Bronchial epithelial cell (primary cell): ENCODE measurements at places on chromosomes 7 and 10. TPM values are rescaled to one million over a fixed set of nuclear protein-coding genes. Genes with fewer than 3 reads are reported as not detected.

The OPALIN gene
- total RNA-seq = not detected in 2 replicates

The KLF14 gene
- total RNA-seq = under 0.01 TPM in 1 of 2 replicates, not detected in the other

The C10orf90 gene
- total RNA-seq = not detected in 2 replicates

The LRMDA gene
- 1.6 and 3.1 TPM in 2 replicates for total RNA-seq

The MYL7 gene
- total RNA-seq = not detected in 2 replicates

The MMRN2 gene
- total RNA-seq = 3.9 and 6.1 TPM in 2 replicates

The SDK1 gene
- total RNA-seq = 0.26 and 0.51 TPM in 2 replicates

The CNNM1 gene
- under 0.01 TPM in 1 of 2 replicates, not detected in the other for total RNA-seq

The KCTD7 gene
- total RNA-seq = 3.2 and 5.0 TPM in 2 replicates

The PDAP1 gene
- total RNA-seq = 38.2 and 45.1 TPM in 2 replicates

The CCT6A gene
- 254 and 371 TPM in 2 replicates for total RNA-seq

- no peak for DNase-seq
Observed at GRCh38 chr10:65791979-65792378, 1133.9 kb upstream of the LRRTM3 start.

- DNase-seq = no peak
Observed at GRCh38 chr7:55335786-55336185, 29.4 kb upstream of the LANCL2 start.

DNA sequence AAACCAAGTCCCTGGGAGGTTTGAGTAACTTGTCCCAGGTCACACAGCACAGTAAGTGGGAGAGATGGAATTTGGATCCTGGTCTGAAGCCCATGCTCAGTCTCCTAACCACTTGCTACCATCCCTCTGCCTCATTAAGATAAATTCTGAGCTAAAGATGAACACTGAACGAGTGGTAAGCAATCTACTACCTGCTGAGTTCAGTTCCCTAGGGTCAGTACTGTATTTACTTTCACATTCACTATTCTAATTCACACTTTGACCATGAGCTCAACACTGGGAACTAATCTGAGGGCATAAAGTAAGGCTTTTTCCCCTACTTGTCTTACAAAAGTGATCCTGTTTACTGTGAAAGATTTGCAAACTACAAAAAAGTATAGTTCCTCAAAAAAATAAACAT, 2.4 kb downstream of the UROS start:
- no peak for DNase-seq

DNA sequence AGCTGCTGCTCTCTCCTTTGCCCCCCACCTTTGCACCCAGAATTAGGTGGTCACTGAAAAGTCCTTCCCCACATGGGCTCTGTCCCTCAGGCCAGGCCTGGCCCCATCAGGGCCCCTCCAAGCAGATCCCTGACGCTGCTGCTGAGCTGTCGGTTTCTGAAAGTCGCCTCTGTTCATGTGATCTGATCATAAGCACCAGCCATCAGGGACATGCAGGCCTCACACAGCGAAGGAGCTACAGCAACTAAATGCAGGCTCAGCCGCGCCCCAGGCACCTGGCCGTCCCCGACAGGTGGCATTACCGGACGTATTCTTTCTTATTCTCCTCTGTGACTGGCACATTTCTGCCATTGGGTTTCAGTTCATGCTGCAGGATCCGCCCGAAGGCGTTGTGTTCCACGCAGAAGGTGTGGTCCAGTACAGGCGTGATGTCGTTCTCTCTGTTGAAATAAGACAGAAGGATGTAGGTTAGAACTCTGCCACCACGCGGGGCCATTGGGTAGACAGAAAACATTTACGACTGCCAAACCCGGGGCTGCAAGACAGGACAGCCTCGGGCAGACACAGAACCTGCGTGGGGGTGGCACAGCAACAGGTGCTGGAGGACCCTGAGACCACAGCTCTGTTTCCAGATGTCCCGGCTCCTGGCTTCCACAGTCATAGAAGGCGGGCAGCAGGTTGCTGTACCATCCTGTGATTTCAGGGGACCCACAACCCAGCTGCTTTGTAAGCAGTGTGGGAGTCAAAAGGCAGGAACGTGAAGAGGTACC, 105.6 kb downstream of the SMURF1 start:
- no peak for DNase-seq

GRCh38 chr7:40709062-40709964, 574.5 kb downstream of the SUGCT start:
- DNase-seq = peak; percentile 89

DNA sequence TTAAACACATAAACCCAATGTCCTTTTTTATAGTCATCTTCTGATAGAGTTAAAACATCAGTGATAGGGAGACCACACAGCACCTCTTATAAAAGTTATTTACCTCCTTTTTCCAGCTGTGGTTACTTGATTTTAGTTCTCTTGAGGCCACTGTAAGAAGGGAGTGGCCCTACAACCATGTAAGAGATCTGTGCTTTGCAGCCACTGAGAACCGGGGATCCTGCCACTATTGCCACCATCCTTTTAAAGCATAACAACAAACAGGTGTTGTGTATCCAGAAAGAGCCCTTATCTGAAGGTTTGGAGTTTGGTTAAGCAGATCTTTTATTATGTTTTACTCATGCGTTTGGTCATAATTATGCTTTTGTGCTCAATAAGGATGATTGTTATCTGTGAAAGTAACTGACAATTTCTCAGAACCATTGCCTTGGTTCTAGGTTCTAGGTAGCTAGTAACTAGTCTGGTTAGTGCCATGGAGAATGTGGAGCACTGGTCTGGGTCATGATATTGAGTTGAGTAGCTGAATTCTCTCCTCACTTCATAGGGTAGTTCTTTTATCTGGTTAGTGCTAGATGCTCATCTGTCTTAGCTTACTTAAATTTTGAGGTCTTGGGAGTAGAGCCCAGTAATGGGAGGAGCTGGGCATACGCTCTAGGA, 56.5 kb downstream of the ST7 start:
- DNase-seq = no peak

- no peak for DNase-seq
Observed at GRCh38 chr7:99827040-99827778, 604 bp upstream of the CYP3A43 start.

GRCh38 chr10:52635651-52636050, 136.9 kb downstream of the MBL2 start:
- DNase-seq = no peak

GRCh38 chr7:38020121-38020785, 99.8 kb downstream of the EPDR1 start:
- peak; percentile 6 for DNase-seq

- DNase-seq = no peak
Observed at GRCh38 chr7:155398944-155399343, 59.0 kb upstream of the EN2 start.

DNA sequence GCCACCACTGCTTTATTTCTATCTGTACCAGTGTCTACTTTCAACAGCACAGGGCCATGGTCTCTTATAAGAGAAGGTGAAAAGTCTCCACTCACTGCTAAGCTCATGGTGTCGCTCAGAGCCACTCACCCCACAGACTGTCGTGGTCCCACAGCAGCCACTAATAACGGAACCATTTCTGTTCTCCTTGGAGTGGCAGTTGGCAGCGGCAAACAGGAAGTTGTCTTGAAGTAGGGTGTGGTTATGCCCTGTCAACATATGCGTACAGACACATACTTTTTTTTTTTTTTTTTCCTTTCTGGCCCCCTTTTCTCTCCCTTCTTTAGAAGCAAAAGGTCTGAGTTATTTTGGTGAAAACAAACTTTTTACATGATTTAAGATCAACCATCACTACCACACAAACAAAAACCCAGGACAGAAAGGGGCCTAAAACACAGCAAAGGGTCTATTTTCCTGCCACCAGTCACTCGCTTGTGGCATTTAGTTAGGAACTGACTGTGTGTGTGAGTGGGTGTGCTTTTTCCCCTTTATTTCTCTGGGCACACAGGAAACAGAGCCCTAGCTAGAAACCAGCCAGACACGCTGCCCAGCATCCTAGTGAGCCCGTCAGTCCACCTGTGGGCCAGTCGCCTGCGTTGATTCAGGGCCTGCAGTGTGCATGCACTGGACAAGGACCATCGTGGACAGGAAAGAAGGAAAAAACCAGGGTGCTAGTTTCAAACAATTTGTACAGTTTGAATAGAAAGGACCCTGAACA, 96.7 kb upstream of the EFCAB10 start:
- DNase-seq = no peak

DNA sequence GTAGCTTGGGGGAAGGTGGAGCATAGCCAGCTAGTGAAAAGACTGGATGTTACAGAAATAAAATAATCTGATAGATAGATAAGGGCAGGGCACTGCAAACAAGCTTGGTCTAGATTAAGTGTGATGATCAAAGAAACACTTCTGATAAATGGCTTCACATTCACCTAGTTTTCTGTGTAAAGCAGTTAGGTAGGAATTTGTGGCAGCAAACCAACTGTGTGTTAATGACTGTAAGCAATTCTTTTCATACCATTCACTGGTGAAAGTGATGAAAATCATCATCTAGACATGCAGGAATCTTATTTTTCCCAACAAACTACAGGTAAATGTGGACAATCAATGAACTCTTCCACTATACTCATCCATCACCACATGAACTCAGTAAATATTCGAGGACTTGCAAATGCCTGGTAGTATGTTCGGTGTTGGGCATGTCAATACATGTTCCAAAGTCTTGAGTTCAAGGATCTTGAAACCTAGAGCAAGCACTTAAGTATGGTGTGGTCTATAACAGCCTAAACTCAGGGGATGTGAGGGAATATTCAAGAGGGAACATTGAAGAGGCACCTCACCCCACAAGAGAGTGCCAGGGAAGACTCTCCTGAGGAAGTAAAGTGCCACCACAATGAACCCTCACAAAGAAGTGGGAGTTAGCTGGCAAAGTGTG, 20.5 kb downstream of the PON3 start:
- peak; percentile 33 for DNase-seq

- no peak for DNase-seq
Observed at GRCh38 chr10:75762431-75762802, 331.0 kb downstream of the LRMDA start.

DNA sequence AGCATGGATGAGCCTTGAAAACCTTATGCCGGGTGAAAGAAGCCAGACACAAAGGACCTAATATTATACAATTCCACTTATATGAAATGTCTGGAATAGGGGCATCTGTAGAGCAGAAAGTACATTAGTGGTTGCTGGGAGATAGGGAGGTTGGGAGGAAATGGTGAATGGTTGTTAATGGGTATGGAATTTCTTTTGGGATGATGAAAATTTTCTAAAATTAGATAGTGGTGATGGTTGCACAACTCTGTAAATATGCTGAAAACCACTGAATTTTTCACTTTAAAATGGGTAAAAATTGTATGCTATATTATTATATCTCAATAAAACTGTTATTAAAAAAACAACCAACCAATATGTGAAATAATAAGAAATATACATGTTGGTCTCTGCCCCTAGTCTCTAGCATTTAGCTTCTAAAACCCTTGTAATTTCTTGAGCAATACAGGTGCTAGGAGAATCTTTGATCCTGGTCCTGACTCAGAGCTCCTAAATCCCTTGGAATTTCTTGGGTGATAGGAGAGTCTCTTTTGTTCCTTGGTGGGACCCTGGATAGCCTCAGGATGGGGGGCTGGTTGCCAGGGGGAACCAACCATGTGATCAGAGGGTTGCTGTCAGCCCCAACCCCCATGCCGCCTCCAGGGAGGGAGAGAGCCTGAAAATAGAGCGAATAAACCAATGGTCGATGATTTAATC, 64.0 kb downstream of the TACR2 start:
- peak; percentile 51 for DNase-seq

- peak; percentile 3 for DNase-seq
Observed at GRCh38 chr10:54758791-54759190, 42.2 kb downstream of the PCDH15 start.

DNA sequence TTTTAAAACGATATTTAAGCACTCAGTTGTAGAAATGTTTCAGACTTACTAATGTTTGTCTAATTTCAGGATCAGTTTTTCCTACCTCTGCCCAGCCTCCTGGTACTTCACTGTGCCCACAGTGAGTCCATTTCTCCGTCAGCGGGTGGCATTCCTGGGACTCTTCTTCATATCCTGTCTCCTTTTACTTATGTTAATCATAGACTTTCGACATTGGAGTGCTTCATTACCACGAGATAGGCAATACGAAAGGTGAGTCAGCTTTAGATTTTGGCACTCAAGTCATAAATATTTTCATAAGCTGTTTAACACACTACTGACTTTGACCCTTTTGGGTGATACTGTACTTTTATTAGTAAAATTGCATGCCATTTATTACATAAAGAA, 2.1 kb downstream of the ENTPD7 start:
- peak; percentile 99 for DNase-seq

DNA sequence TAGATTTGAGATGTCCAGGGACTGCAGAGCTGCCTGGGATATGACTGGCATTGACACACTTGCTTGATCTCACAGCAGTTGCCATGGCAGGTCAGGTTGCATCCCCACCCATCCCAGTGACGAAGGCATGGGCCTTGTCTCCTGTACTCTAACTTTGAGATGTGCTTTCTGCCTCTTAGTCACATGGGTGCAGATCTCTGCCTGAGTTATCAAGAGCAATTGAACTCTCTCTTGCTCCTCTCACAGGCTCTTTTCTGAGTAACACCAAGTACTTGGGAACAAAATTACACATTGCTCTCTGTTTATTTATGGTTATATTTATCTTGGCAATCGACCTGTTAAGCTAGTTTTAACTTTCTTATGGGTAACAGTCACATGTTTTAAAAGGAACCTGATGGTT, 237.3 kb downstream of the NSUN6 start:
- no peak for DNase-seq

- DNase-seq = no peak
Observed at GRCh38 chr7:27704422-27705199, 35.4 kb upstream of the TAX1BP1 start.
